Stimulated activated CD4-positive, alpha-beta T cell treated with anti-CD3 and anti-CD28 coated beads, Interleukin-15, amount 100 ng/mL, for 1 hour (primary cell): ENCODE measurements at places on chromosomes 2 and 18.

- no peak for DNase-seq
Observed at GRCh38 chr2:221370857-221371211, 201.3 kb downstream of the EPHA4 start.

DNA sequence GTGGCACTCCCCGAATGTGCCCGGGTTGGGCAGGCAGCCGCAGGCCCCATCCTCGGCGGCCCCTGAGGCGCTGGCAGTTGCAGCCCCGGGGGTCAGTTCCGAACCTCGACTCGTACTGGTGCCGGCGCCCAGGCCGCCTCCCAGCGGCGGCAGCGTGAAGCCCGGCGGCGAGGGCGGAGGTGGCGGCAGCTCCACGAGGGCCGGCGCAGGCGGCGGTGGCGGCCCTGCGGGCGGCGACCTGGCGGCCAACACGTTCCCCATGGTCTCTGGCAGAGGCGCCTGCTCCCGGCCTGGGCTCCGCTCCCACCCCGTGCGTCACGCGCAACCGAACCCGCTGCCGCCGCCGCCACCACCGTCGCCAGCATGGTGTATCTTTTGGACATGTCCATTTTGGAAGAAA lies 196.3 kb downstream of the CCDC74A start:
- DNase-seq, result no peak

DNA sequence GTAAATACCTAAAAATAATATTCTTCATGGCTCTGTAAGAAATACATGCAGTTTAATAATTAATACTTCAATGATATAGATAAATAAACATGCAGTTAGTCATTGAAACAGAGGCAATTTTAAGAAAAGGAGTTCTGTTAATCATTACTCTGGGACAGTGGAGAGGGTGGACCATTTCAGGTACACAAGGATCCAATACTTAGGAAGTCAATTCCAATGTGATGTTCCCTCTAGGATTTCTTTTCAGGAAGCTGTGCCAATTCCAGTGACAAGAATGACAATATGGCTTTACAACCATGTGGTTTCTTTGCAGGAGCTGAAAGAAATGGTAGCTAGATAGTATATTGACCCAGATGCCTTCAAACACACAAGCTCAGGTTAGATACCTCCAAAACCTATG lies 175.8 kb upstream of the NETO1 start:
- no peak for DNase-seq

DNA sequence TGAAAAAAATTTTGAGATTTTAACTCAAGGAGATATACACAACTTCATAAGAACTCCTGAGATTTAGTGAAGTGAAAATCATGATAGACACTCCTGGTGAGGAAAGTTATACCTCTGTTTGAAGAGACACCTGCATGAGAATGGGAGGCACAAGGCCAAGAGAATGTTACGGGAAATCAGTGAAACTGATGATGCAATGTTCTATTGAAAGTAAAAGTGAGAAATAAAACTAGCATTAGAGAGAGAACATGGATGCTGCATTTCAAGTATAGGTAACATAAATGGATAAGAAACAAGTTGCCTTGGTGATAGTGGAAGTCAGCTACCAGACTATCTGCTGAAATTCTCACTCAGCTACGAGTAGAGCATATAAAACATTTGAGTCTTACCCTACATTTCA lies 562.1 kb upstream of the FANCL start:
- DNase-seq, result no peak

DNA sequence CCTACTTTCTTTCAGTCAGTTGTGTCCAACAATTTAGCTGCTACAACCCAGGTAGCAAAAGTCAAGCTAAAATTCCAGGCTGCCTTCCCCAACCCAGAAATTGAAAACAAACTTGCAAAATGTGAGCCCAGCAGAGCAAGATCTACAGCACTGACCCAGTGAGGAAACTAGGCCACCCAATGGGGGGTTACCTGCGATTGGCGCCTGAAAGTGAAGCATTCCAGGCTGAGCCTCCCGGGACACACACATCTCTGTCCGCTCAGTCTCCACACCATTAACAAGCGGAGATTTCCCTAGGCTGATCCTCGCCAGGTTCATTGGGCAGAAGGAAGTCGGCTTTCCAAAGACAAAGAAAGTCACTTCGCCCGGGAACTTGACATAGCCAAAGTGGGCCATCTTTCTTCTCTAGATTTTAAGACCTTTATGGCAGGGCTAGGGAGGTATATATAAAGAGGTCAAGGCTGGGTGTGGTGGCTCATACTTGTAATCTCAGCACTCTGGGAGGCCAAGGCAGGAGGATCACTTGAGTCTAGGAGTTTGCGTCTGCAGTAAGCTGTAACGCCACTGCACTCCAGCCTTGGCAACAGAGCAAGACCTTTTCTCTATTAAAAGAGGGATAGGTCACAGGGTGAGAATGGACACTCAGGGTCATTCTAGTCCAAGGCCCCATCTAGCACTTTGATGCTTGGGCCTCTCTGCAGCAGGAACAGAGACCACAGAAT lies 53.6 kb downstream of the TTC32 start:
- DNase-seq, result no peak

- no peak for DNase-seq
Observed at GRCh38 chr2:99998651-99999320, 143.6 kb downstream of the AFF3 start.

DNA sequence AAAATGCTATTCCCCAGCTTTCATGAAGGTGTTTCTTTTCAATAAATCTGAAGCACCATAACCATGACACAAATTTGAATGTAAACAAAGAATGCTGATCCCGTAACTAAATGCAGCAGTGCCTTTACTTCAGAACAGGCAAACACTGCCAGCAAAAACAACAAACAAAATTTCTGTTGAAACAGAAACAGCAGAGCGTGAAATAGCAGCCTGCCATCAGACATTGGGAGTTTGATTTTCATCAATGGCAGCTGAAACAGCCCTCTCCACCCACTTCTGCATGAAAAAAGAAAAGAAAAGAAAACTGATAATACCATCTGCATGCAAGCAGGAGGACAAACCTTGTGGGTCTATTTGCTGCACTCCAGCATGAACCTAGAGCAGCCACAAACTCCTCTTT lies 128.3 kb downstream of the CDH2 start:
- no peak for DNase-seq

- no peak for DNase-seq
Observed at GRCh38 chr18:44533071-44533470, 147.6 kb upstream of the SETBP1 start.

- DNase-seq, result no peak
Observed at GRCh38 chr2:42914314-42914713, 121.9 kb upstream of the HAAO start.

DNA sequence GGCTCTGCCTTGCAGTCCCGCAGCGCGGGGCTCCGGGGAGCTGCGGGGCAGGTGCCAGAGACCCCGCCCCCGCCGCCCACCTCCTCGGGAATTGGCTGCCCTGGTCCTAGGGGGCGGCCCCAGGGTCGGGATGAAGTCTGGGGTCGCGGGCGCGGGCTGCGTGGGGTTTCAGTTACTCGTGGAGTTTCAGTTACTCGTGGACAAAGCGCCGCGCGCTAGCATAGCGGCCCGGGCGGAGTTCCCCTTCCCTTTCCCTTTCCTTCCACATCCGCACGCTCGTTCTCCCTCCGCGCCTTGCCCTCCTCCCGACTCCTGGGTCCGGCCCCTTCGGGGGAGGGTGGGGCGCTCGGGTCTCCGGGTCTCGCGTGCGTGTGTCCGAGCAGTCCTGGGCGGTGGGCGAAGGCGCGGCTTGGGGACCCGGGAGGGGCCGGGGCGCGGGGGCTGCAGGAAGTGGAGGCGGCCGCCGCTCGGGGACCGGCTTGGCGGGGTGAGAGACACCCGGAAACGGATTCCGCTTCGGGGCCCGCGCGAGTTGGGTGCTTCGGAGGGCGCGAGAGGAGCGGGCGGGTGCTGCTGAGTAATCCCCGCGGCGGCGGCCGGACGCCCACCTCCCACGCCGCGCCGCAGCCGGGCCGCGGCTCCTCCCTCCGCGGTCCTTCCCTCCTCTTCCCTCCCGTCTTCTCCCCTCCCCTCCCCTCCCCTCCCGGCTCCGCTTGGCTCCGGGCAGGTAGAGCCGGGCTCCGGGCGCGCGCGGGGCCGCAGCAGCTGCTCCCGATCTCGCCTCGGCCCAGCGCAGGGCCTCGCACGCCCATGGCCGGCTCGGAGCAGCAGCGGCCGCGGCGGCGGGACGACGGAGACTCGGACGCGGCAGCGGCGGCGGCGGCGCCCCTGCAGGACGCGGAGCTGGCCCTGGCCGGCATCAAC lies at the start of gene TTC39C:
Gene TTC39C, plus strand, starts transcription at position 693 of the 924 bp plus-strand sequence. Its CDS starts 118 bp downstream, at position 811.
- peak; percentile 68 for DNase-seq

GRCh38 chr2:19677215-19677777 lies 224.5 kb downstream of the TTC32 start:
- DNase-seq, result no peak

DNA sequence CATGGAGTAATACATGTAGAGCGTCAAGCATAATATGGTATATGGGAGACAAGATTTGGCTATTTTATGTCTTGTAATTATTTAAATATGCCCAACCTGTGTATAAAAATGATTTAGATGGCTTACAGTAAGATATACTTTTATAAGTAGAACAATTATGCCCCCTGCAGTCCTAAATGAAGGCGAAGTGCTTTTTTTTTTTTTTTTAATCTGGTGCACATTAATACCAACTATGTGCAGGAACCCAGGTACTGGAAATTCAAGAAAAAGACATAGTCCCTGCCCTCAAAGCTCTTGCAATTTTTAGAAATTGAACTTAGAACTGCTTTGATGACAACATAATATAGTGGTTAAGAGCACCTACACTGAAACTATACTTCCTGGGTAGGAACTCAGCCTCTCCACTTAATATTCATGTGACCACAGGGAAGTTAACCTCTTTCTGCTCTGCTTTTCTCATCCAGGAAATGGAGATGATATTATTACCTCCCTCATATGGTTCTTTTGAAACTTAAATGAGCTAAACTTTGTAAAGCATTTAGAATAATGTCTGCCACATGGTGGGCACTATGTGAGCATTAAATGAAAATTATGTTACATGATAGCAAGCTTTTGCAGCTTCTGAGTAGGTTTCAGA lies 38.1 kb downstream of the AFTPH start:
- DNase-seq, result no peak

DNA sequence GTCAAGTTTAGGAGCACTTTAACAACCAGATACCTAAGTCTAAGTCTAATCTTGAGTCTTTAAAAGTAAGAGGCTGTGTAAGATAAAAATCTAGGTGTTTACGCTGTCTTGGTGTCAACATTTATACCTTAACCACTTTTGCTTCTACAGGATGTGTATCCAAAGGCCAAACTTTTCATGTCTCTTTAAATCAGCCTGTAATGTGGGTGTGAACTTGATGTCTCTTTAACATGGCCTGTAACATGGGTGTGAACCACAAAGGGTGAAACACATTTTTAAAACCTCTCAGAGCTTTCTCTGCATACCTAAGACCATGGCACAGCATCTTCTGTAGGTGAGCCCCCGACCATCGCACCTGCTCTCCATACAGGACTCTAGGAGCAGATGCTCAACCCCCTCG lies 40.4 kb downstream of the SH3YL1 start:
- no peak for DNase-seq

DNA sequence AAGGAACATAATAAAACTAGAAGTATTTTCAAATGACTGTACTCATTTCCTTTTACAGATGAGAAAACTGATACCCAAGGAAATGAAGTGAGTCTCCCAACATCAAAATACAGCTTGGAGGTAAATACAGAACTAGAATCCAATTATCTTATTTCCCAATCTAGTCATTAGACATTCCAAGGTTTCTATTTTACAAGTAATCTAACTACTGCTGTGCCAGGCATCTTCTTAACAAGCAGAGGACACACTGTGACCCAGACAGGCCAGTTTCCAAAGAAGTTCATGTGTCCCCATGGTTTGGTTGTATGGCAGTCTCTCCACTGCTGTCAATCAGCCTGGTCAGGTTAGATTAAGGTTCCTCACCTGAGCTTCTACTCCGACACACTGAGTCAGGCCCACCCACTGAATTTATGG lies 143.5 kb downstream of the THADA start:
- no peak for DNase-seq

- no peak for DNase-seq
Observed at GRCh38 chr2:157395811-157396210, 48.1 kb downstream of the CYTIP start.

GRCh38 chr2:40606862-40607261 lies 155.0 kb upstream of the SLC8A1 start:
- DNase-seq, result no peak

- no peak for DNase-seq
Observed at GRCh38 chr2:239004274-239005015, 156.6 kb downstream of the TWIST2 start.

DNA sequence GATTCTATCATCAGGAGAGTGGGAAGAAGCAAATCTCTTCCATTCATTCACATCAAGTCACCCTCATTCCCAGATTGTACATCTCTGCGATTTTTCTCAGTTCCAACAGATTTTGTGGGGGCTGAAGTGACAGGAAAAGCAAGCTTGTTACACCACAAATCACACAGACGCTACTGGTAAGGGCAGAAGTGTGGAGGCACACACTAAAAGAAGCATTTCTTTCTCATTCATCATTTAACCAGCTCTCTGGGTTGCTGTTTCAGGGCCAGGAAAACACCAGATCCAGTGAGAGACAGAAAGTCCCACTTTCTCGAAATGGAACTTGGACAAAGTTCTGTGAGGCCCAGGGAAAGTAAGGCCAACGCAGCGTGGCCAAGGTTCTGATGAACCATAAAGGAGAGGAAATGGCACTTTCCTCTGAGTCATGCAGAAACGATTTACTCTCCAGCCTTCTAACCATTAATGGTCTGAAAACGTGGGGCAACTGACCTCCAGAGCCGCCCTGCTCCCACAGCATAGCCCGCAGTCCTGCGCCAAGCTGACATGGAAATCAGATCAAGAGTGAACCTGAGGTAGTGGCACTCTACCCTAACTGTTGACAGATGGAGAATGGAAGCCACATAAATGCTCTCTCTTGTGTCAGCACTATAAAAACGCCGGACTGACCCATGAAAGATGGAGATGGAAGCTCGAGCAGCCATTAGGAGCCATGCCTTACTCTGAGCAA lies 191.0 kb downstream of the C1D start:
- DNase-seq, result no peak

- no peak for DNase-seq
Observed at GRCh38 chr2:63763391-63763941, 78.2 kb upstream of the UGP2 start.

- DNase-seq, result no peak
Observed at GRCh38 chr2:28343184-28343942, 49.3 kb upstream of the FOSL2 start.

- no peak for DNase-seq
Observed at GRCh38 chr2:230129343-230129742, 60.6 kb upstream of the SLC16A14 start.

DNA sequence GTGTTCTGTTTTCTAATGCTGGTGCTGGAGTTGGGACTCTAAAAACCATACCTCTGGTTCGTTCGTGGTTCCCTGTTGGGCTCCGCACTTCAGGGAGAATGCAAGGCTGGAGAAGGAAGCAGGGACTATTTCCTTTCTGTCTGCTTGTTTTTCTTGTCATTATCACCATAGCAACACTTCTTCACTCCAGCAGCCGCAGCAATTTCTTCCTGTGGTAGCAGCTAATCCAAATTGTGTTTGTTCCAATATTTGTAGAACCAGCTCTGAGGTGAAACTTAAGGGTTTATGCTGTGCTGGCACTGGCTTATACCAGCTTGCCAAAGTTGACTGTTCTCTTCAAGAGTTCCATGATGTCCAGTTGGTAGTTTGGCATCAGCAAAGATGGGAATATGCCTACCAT lies 301.4 kb upstream of the SYT4 start:
- DNase-seq, result no peak

GRCh38 chr2:168641636-168642035 lies 160.8 kb upstream of the NOSTRIN start:
- no peak for DNase-seq
